Astrocyte (in vitro differentiated cells and primary cell): ENCODE measurements at places on chromosomes 12 and 14. TPM values are rescaled to one million over a fixed set of nuclear protein-coding genes. Genes with fewer than 3 reads are reported as not detected.

- no peak overlapping the region for H3K4me3 ChIP-seq
- peaks cover 7% of the 10 kb centered on the region for H3K4me1 ChIP-seq
- no peak overlapping the region for H3K27ac ChIP-seq
- H3K36me3 ChIP-seq, result no peaks in the 10 kb centered on the region
These were observed 2.3 kb downstream of the ST8SIA1 start for GRCh38 chr12:22332202-22332601.

DNA sequence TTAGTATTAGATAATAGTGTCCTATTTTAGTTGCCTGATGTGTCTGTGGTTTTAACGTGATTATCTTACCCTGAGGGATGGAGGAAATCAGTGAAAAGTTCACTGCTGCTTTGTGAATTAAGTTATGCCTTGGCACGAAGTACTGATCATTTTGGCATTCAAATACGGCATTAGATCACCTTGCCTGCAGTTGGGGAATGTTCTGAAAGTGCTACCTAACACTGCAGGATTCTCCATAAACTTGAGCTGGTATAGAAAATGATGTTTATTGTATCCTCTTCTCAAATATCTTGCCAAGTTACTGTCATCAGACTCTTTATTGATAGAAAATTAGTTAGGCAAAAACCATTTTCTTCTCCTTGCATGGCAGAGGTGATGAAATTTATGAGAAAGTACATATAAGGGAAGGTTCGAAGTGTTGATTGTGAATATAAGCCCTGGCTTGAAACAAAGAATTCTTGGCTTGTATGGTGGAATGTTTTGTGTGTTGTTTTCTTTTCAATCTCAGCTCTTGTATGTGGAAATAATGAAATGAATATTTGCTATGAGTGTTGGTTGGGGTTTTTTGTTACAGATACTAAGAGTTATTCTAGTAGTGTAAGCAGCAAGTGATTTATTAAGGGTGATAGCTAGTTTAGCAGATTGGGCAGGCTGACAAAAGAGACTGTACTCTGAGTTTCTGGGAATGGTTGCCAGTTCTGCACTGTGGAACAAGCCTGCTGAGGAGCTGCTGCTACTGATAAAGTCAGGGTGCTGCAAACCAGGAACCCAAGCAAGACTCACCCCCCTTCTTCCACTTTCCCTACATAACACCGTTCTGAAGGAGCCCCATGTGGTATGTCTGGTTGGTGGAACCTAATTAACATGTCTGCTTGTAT, 448.3 kb downstream of the PCNX1 start:
- H3K4me1 ChIP-seq, result peaks cover 15% of the 10 kb centered on the region
- peaks cover 5% of the 10 kb centered on the region for H3K36me3 ChIP-seq
- peak; percentile 86 for DNase-seq
- H3K4me3 ChIP-seq, result peak overlapping the region; percentile 3
- no peaks in the 10 kb centered on the region for H3K27me3 ChIP-seq
- H3K27ac ChIP-seq, result peak overlapping the region; percentile 35

- peak; percentile 79 for DNase-seq
- peaks cover 43% of the 10 kb centered on the region for H3K4me1 ChIP-seq
- H3K27ac ChIP-seq, result peak overlapping the region; percentile 80
- H3K4me3 ChIP-seq, result peak overlapping the region; percentile 3
These were observed 31.5 kb downstream of the COA8 start for GRCh38 chr14:103594265-103594664.

GRCh38 chr12:54370171-54370730, 6.0 kb upstream of the GPR84 start:
- H3K4me1 ChIP-seq, result peaks cover 32% of the 10 kb centered on the region
- no peaks in the 10 kb centered on the region for H3K36me3 ChIP-seq
- no peak overlapping the region for H3K27ac ChIP-seq
- no peaks in the 10 kb centered on the region for H3K27me3 ChIP-seq
- DNase-seq, result peak; percentile 58
- H3K4me3 ChIP-seq, result peak overlapping the region; percentile 44

The CLEC4A gene
- total RNA-seq, result 0.32 and 1.6 TPM in 2 replicates

GRCh38 chr12:89597210-89597609, 71.4 kb upstream of the POC1B start:
- H3K4me3 ChIP-seq, result no peak overlapping the region
- H3K27me3 ChIP-seq, result no peaks in the 10 kb centered on the region
- peaks cover 8% of the 10 kb centered on the region for H3K36me3 ChIP-seq
- H3K4me1 ChIP-seq, result no peaks in the 10 kb centered on the region
- H3K27ac ChIP-seq, result no peak overlapping the region

The C1QL4 gene
- total RNA-seq, result 0.09 TPM in 1 of 2 replicates, not detected in the other

The ELK3 gene
- 54.8 and 62.7 TPM in 2 replicates for total RNA-seq

The KERA gene
- total RNA-seq, result not detected in 2 replicates

DNA sequence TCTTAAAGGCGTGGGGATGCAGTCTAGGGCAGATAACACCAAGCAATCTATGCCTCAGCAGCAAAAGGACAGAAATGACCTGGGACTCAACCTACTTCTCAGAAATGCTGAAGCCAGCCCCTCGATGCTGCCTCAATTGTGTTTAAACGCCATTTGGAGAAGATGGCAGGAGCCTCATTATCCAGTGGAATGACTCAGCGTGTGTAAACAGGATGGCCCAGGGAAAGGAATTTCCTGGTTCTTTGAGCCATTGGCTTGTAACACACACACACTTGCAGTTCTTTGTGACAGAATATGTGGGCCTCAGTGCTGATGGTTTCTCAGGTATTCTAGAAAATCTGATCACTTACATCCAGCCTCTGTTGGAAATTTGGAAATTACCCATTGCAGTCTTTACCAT, 154.3 kb downstream of the NTF3 start:
- peaks cover 8% of the 10 kb centered on the region for H3K4me1 ChIP-seq
- H3K27ac ChIP-seq, result no peak overlapping the region
- H3K36me3 ChIP-seq, result no peaks in the 10 kb centered on the region
- peak; percentile 28 for DNase-seq
- no peaks in the 10 kb centered on the region for H3K27me3 ChIP-seq

GRCh38 chr12:88325076-88325815, 183.1 kb downstream of the TMTC3 start:
- peak overlapping the region; percentile 95 for H3K27ac ChIP-seq
- H3K4me1 ChIP-seq, result peaks cover 14% of the 10 kb centered on the region
- H3K4me3 ChIP-seq, result no peak overlapping the region
- peak; percentile 97 for DNase-seq
- no peaks in the 10 kb centered on the region for H3K36me3 ChIP-seq
- H3K27me3 ChIP-seq, result no peaks in the 10 kb centered on the region

GRCh38 chr12:84910549-84911241, 1.9 kb downstream of the SLC6A15 start:
- peak overlapping the region; percentile 68 for H3K27ac ChIP-seq
- H3K4me1 ChIP-seq, result peaks cover 11% of the 10 kb centered on the region
- no peaks in the 10 kb centered on the region for H3K36me3 ChIP-seq
- H3K27me3 ChIP-seq, result no peaks in the 10 kb centered on the region

The KRT75 gene
- not detected in 2 replicates for total RNA-seq

GRCh38 chr14:82635915-82636314, 1102.3 kb upstream of the SEL1L start:
- H3K4me1 ChIP-seq, result no peaks in the 10 kb centered on the region
- no peak overlapping the region for H3K4me3 ChIP-seq
- H3K27me3 ChIP-seq, result no peaks in the 10 kb centered on the region
- no peak overlapping the region for H3K27ac ChIP-seq
- no peak for DNase-seq

The TCHP gene
- total RNA-seq, result 6.8 and 8.6 TPM in 2 replicates

DNA sequence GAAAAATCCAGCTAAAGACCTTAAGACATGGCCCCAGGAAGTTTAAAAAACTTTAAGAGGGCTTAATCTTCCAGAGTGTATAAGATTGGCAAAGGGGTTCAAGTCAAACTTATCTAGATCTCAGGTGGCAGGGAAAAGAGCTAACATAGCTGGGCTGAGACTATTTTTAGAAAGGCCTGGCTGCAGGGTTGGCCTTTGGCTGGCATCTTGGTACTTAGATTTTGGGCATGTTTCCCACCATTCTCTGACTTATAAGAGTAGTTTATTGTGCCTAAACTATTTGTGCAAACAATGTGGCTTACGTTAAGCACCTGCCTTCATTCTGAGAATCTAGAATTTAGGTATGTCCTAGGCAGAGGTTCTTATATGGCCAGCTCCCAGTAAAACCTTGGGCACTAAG, 214.0 kb upstream of the MIS18BP1 start:
- no peak overlapping the region for H3K4me3 ChIP-seq
- no peak for DNase-seq
- H3K27ac ChIP-seq, result no peak overlapping the region

DNA sequence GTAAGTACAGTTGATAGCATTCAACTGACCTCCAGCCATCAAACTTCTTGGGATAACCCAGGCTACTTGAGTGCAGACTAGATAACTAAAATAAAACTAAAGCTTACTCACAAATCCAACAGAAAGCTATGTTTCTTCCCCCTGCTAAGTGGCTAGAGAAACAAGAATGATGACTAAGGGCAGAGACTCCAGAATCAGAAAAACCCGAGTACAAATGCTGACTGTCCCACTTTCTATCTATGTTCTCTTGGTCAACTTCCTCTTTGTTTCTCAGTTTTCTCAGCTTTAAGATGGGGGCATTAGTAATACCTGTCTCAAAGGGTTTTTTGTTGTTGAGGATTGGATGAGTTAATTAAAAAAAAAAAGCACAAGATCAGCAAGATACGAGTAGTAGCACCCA, 6.1 kb upstream of the NUAK1 start:
- H3K27me3 ChIP-seq, result no peaks in the 10 kb centered on the region
- no peaks in the 10 kb centered on the region for H3K36me3 ChIP-seq
- peaks cover 23% of the 10 kb centered on the region for H3K4me1 ChIP-seq
- no peak for DNase-seq
- no peak overlapping the region for H3K27ac ChIP-seq
